PC-9 (cell line): ENCODE measurements at places on chromosomes 7 and 10. TPM values are rescaled to one million over a fixed set of nuclear protein-coding genes. Genes with fewer than 3 reads are reported as not detected.

SPDYE2B gene
- not detected in 2 replicates for total RNA-seq

GFRA1 gene
- total RNA-seq = 0.05 and 0.11 TPM in 2 replicates

ATRNL1 gene
- not detected in 2 replicates for total RNA-seq

OGDHL gene
- total RNA-seq = not detected in 2 replicates

COL28A1 gene
- total RNA-seq = 0.83 and 2.2 TPM in 2 replicates

HOXA5 gene
- total RNA-seq = 0.63 and 1.0 TPM in 2 replicates

LRRC18 gene
- not detected in 2 replicates for total RNA-seq

NOLC1 gene
- 58.3 and 59.5 TPM in 2 replicates for total RNA-seq

SORCS1 gene
- total RNA-seq = not detected in 2 replicates

FAM13C gene
- total RNA-seq = not detected in 2 replicates

SPDYE2 gene
- total RNA-seq = not detected in 2 replicates

TAS2R60 gene
- not detected in 2 replicates for total RNA-seq

ANAPC16 gene
- 142 and 171 TPM in 2 replicates for total RNA-seq

DNA sequence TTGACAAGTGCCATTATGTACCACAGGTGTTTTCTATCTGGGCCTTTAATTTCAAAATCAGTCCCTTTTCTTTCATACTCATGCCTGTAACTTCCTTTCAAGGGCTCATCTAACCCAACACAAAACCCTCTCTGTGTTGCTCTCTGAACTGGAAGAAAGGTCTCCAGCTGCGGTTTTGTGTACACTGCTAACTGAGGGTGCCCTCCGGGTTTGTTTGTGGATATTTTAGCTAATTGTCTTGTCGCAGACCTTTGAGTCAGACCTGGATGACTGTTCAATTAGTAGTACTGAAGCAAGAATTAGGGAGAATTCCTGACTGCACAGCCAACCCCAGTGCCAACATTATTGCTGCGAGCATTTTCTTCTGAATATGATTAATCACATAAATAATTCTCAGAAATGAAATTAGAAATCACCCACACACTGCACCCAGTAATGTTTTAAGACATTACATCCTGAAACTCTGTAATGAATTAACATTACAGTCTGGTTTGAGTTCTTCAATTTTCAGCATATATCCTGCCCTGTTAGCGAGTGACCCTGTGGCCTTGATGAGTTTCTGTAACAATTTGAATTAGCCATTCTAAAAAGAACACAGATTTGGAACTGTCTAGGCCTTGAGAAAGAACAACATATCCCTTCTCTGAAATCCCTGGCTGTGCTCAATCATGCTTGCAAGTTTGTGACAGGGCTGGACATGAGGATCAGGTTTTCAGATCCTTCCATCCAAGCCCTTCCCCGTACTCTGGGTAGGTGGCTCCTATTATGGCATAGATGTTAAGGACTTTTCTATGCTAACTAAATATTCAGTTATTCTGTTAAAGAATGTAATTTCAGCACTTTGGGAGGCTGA lies 460.1 kb downstream of the PLXDC2 start:
- H3K27me3 ChIP-seq = no peaks in the 10 kb centered on the region; the same call in 1 of the 2 replicates
- H3K27ac ChIP-seq = no peak overlapping the region
- DNase-seq = no peak
- H3K4me1 ChIP-seq = no peaks in the 10 kb centered on the region
- H3K36me3 ChIP-seq = no peaks in the 10 kb centered on the region
- no peak overlapping the region for H3K4me3 ChIP-seq

DNA sequence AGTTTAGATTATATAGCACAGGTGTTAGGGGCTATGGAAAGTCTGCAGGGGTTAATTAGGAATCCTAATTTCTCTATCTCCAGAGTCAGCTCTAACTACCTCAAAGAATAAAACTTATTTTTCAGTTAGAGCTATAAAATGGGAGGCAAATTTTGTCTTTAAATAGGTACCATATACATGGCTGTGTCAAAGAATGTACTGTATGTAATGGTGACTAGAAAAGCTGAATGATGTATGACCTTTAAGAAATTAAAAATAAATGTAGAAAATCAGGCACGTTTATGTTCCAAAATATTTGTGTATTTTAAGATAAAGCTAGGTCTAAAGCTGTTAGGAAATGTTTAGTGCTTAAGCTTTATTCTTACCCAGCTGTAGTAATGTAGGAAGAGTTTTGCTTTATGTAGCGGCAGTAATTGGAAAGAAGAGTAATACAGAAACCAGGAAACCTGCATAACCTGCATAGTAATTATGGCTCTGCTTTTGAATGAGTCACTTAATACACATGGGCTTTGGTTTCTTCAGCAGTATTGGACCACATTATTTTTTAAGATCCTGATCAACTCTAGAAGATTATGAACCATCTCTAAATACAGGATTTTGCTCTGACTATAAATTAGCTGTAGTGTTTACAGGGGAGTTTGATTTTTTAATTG lies 85.0 kb downstream of the KMT2E start:
- H3K27ac ChIP-seq = peak overlapping the region; percentile 60
- DNase-seq = no peak
- H3K4me3 ChIP-seq = no peak overlapping the region

- peaks cover 3% of the 10 kb centered on the region for H3K36me3 ChIP-seq
- H3K4me1 ChIP-seq = peaks cover 61% of the 10 kb centered on the region
- peak; percentile 91 for DNase-seq
These were observed 58.6 kb downstream of the ZMIZ1 start for GRCh38 chr10:79127151-79127961.

DNA sequence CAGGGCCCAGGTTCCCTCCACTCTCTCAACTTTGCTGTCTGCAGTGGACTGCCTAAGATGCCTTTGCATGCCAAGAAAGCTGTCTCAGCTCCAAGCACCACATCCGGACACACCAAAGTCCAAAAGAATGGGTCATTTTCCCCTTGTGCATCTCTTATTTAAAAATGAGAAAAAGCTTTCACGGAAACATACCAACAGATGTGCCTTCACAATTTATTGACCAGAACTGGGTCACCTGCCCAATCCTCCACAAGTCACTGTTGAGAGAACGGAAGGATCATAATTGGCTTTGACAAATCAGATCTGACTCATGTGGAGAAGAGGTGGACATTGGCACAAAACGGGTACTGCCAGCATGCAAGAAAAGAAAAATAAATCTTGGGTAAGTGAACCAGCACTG lies 258.3 kb downstream of the SNX13 start:
- H3K27me3 ChIP-seq = no peaks in the 10 kb centered on the region
- no peaks in the 10 kb centered on the region for H3K36me3 ChIP-seq
- no peak overlapping the region for H3K4me3 ChIP-seq
- no peak for DNase-seq
- no peaks in the 10 kb centered on the region for H3K4me1 ChIP-seq

DNA sequence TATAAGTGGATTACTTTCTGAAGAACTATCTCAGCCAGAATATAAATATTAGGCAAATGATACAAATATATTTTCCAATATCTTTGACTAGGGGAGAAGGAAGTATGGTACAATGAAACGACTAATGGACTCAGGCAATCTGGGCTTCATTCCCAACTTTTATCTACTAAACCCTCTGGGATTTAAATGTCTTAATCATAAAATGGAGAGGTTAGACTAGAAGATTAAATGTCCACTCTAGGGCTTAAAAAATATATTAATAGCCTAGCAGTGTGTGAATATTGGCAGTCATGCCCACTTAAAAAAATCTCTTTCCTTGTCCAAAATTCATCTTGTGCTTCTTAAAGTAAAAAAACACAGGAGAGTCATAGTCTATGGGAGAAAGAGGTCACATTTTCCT lies 98.3 kb downstream of the CTTNBP2 start:
- H3K4me3 ChIP-seq = no peak overlapping the region
- no peak overlapping the region for H3K27ac ChIP-seq
- no peak for DNase-seq
- no peaks in the 10 kb centered on the region for H3K27me3 ChIP-seq
- H3K36me3 ChIP-seq = no peaks in the 10 kb centered on the region

DNA sequence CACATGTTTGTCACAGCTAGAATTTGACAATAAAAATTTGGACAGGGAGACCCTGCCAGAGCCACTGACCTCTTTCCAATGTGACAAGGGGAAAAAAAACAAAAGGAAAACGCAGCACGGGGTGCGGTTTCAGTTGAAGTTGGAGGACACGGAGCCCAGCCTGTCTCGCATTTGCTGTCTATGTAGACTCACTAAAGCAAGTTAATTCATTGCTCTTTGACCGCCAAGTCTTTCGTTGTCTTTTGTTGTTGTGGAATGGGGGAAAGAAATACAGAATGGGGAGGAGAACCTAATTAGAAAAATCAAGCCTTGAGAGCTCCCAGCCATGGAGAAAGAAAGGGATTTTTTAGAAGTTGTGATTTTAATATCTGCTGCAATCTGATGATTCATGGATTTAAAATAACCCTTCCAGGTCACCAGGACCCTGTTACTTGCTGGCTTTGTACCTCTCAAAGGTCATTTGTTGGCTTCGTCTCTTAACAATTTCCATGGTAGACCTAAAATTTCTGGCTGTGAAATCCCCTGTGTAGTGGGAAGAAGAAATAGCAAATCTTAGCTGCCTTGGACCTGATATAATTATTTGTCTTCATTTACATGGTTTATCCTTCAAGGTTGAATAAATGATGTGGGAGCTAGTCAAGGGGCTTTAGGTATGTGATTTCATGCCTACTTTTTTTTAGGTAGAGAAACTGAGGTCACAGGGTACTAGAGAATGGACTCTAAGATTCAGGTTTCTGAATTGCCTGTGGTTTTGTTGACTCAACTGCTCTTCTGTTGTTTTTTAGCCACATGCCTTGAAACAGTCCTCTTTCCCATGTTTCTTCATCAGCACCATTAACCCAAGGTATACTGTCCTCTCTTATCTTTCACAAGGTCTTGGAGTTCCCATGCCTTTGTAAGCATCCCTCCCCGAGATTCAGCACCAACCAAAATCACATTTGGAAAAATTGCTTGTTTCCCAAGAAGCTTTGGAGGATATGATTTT lies 78.7 kb downstream of the TCF7L2 start:
- no peak for DNase-seq
- H3K27me3 ChIP-seq = no peaks in the 10 kb centered on the region
- no peak overlapping the region for H3K4me3 ChIP-seq
- H3K4me1 ChIP-seq = no peaks in the 10 kb centered on the region
- no peak overlapping the region for H3K27ac ChIP-seq

GRCh38 chr10:72625276-72625607 lies 637 bp downstream of the MICU1 start:
- H3K4me3 ChIP-seq = peak overlapping the region; percentile 80
- no peaks in the 10 kb centered on the region for H3K36me3 ChIP-seq
- H3K27ac ChIP-seq = peak overlapping the region; percentile 16
- no peaks in the 10 kb centered on the region for H3K27me3 ChIP-seq
- H3K4me1 ChIP-seq = peaks cover 18% of the 10 kb centered on the region

- H3K27me3 ChIP-seq = no peaks in the 10 kb centered on the region
- no peak overlapping the region for H3K4me3 ChIP-seq
- 0 out of 2 replicates have a peak, but pooled peaks cover 11% of the 10 kb centered on the region for H3K4me1 ChIP-seq
- DNase-seq = no peak
These were observed 320.9 kb upstream of the NPSR1 start for GRCh38 chr7:34337163-34337562.

- H3K36me3 ChIP-seq = no peaks in the 10 kb centered on the region
- 0 out of 2 replicates have a peak overlapping the region, but pooled peaks have one; percentile 1 for H3K4me3 ChIP-seq
- H3K27me3 ChIP-seq = no peaks in the 10 kb centered on the region
These were observed 624.7 kb upstream of the IGFBP3 start for GRCh38 chr7:46545790-46546189.

GRCh38 chr7:138934861-138935260 lies 46.3 kb downstream of the KIAA1549 start:
- H3K27me3 ChIP-seq = no peaks in the 10 kb centered on the region
- no peaks in the 10 kb centered on the region for H3K36me3 ChIP-seq
- H3K4me3 ChIP-seq = no peak overlapping the region; the same call in 1 of the 2 replicates
- H3K4me1 ChIP-seq = peaks cover 27% of the 10 kb centered on the region
- peak overlapping the region; percentile 72 for H3K27ac ChIP-seq

DNA sequence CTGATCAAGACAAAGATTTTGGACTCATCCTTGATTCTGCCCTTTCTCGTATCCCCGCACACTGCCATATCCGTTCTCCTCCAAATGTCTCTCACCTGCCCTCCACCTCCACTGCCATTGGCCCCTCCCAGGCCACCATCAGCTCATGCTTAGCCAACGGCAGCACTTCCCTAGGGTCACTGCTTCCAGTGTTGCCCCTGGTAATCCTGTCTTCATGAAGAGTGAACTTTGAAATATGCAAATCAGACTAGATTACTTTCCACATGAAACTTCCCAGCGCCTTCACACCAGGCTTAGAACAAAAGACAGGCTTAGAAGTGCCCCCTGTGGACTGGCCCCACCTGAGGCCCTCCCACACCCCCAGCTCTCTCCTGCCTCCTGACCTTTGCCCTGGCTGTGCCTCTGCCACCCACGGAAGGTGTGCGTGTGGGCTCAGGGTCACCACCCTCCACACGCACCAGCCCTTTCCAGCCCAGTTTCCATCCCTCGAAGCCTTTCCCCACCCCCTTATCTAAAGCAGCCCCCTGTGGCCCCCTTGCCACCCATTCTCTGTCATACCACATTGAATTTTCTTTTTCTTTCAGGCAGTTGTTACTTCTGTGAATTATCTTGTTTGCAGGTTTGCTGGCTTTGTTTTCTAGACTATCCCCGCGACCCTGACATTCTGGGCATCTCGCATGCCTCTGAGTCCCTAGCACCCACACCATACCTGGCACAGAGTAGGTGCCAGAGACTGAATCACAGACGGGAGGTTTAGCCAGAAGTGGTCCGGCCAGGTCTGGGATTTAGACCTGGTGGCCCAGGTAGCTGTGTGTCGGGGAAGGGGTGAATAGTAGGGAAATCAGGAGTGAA lies 26.8 kb upstream of the C10orf53 start:
- H3K27ac ChIP-seq = no peak overlapping the region
- peaks cover 42% of the 10 kb centered on the region; the same call in 1 of the 2 replicates for H3K27me3 ChIP-seq
- H3K4me3 ChIP-seq = no peak overlapping the region
- peak; percentile 22 for DNase-seq
- H3K36me3 ChIP-seq = no peaks in the 10 kb centered on the region

GRCh38 chr10:118271671-118272070 lies 70.5 kb downstream of the FAM204A start:
- no peaks in the 10 kb centered on the region for H3K4me1 ChIP-seq
- H3K36me3 ChIP-seq = no peaks in the 10 kb centered on the region
- no peak for DNase-seq
- peaks cover 11% of the 10 kb centered on the region for H3K27me3 ChIP-seq
- H3K27ac ChIP-seq = no peak overlapping the region

DNA sequence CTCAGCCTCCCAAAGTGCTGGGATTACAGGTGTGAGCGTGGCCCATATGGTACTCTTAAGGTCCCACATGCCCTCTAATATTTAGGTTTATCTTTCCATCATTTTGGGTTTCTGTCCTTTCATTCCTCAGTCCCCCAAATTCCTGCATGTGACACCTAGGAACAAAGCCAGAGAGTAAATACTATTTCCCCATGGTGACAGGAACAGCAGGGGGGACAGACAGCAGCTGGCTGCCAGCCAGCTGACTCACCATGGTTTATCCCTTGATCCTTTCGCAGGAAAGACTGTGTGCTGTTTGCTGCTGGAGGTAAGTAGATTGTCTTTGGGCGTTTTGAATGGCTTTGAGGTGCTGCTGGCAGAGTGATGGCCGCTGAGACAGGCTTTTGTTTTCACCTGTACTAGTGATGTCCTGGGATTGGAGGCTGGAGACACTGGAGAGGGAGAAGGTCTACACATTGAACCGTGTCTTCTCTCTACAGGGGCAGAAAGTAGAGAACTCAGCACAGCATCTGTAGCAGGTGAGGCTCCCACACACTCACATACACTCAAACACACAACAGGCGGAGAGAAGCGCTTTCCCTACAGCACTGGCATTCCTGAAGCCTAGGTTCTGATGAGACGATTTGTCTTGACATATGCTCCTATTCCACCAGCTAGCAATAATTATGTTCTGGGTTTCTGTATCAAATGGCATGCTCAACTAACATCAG lies 83.7 kb upstream of the EFCAB10 start:
- no peaks in the 10 kb centered on the region for H3K27me3 ChIP-seq
- no peak overlapping the region for H3K4me3 ChIP-seq
- DNase-seq = peak; percentile 87
- peaks cover 16% of the 10 kb centered on the region for H3K4me1 ChIP-seq
